ENCODE measurements at places on chromosomes 1 and 21. TPM values are rescaled to one million over a fixed set of nuclear protein-coding genes. Genes with fewer than 3 reads are reported as not detected.

Gene HPDL
- not detected for total RNA-seq

Gene RAD54L
- 1.4 TPM for total RNA-seq

Gene SNX7
- total RNA-seq = 12.6 TPM

- DNase-seq = no peak
Observed at GRCh38 chr1:180845352-180845751, 67.3 kb upstream of the KIAA1614 start.

DNA sequence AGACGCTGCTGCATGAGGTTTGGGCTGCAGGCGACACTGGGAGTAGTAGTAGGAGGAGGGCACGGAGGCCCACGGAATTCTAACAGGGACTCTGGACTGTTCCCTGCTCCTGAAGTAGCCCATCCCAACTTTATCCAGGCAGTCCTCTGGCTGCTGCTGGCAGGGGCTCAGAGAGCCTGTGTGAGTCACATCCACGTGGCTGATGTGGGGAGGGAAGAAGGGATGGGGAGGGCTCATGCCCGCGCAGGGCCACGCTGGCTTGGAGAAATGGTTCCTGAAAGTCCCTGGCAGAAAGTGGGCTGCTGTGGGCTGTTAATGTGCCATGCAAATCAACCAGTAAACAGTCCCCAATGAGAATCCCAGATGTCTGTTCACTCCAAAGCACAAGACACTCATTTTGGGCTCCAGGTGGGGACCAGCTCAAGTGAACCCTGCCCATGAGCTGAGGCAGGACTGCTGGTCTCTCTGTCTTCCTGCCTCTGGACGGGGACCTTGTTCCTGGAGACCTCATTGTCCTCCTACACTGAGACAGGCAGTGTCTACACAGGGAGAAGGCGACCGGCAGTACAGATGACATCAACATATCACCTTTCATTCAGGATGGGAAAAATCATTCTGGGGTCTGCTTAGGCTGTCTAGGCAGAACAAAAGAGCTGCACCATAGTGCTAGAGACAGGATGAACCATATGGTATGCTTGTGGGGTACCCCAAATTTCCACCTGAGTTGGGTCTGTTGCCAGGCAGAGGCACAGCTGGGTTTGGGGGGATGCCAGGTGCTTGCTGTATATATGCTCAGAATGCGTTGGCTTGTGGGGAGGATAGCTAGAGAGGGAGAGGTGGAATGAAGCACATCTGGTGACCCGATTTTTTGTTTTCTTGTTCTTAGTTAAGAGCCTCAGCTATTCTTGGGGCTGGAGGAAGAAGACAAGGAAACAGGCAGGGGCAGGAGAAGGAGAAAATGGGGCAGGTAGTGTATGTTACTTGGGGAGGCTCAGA, 57.9 kb upstream of the FMOD start:
- peak; percentile 81 for DNase-seq

DNA sequence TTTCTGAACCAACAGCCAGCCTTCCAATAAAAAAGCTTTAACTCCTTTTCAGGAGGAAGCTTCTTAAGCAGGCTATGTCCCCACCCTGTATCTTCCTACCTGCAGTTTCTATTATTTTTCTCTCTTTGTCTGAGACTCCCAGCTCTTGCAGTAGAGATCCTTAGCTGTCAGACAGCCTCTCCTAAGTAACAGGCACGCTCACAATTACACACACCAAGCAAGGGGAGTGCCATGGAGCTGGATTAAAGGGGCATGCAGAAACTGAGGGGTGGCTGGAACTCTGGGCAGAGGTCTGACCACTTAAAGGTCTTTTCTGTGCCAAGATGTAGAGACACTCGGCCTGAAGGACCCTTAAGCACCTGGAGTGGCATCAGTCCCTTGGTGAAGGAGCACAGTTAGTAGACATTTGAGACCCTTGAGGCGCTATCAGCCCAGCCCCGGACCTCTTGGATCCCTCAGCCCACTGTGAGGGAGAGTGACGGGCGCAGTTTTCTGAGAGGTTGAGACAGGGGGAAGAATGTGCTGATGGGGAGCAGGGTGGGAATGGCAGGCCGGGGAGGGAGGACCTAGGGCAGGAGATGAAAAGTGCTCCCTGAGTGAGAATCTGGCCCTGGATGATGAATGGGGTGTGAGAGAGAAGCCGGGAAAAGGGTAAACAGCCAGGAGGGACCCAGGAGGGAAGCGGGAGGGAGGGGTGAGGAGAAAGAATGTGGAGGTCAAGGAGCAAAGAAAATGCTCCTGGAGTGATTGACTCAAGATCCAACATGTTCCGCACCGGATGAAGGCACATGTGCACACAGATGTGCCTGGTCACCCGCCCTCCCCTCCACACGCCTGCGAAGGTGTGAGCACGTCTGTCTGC, 13.3 kb downstream of the PLXNA2 start:
- no peak for DNase-seq

Gene CCDC27
- not detected for total RNA-seq

Gene SLC26A9
- total RNA-seq = 0.37 TPM

- no peak for DNase-seq
Observed at GRCh38 chr1:19460535-19461219, 24.7 kb downstream of the CAPZB start.

GRCh38 chr21:32185103-32185502, 93.7 kb downstream of the MIS18A start:
- no peak for DNase-seq

DNA sequence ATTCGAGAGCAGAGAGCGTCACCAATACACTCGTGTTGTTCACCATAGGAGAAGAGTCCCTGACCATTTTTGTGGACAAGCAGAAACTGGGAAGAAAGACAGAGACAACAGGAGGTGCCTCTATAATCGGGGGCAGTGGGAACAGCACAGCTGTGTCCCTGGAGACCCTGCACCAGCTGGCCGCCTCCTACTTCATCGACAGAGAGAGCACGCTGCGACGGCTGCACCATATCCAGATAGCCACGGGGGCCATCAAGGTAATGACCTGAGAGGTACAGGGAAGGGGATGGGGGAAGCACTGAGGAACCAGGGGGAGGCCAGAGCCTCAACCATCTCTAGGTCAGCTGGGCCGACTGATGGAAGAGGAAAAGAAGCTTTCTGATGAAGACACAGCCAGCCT, 86.4 kb downstream of the BRINP2 start:
- no peak for DNase-seq

- no peak for DNase-seq
Observed at GRCh38 chr1:100396651-100397050, 44.3 kb downstream of the CDC14A start.

DNA sequence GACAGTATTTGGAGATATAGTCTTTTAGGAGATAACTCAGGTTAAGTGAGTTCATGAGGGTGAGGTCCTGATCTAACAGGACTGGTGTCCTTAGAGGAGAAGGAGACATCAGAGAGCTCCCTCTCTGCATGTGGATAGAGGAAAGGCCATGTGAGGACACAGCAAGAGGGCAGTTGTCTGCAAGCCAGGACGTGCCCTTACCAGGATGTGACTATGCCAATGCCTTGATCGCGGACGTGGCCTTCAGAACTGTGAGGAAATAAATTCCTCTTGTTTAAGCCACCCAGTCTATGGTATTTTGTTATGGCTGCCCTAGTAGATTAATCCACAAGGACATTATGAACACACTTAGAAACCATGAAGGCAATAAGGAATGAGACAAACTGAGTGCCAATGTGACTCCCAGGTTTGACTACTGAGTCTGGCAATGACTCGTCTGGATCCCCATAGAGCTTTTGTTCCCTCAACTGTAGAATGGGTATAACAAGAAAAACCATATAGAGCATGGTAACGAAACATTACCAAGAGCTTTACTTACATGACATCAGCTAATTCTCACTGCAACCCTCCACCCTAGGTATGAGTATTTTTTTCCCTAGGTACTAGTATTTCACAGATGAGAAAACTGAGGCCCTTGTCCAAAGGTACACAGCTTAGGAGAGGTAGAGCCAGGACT, 6.5 kb downstream of the URB1 start:
- DNase-seq = no peak

GRCh38 chr1:201461645-201462441, 7.1 kb downstream of the PHLDA3 start:
- no peak for DNase-seq

DNA sequence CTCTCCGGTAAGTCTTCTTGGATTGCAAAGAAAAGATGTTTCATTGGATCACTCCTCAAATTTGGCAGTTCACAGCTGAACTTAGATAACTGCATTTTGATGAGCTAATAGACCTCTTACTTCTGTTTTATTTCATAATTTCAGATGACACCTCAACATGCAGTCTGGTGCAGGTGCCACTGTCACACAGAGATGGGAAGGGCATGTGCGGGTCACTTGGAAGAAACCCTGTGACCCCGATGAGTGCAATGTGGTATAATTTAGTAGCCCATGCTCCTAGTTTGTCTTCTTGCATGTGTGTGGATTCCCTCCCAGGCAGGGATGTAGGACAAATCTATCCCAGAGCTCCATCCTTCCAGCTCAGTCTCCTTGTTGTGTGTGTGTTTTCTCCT, 481 bp upstream of the SLAMF1 start:
- no peak for DNase-seq

DNA sequence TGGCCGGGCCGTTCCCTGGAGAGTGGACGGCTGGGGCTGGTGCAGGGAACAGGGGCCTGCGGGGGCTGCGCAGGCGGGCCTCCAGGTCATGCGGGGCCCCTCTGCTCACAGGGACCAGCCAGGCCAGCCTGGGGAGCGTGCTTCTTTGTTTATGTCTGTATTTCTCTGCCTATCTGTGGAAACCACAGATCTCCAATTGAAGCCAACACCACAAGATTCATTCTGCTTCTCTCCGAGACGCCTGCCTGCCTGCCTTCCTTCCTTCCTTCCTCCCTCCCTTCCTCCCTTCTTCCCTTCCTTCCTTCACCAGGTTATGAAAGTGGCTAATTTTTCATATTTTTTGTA, 39.9 kb upstream of the HMGN1 start:
- DNase-seq = no peak

DNA sequence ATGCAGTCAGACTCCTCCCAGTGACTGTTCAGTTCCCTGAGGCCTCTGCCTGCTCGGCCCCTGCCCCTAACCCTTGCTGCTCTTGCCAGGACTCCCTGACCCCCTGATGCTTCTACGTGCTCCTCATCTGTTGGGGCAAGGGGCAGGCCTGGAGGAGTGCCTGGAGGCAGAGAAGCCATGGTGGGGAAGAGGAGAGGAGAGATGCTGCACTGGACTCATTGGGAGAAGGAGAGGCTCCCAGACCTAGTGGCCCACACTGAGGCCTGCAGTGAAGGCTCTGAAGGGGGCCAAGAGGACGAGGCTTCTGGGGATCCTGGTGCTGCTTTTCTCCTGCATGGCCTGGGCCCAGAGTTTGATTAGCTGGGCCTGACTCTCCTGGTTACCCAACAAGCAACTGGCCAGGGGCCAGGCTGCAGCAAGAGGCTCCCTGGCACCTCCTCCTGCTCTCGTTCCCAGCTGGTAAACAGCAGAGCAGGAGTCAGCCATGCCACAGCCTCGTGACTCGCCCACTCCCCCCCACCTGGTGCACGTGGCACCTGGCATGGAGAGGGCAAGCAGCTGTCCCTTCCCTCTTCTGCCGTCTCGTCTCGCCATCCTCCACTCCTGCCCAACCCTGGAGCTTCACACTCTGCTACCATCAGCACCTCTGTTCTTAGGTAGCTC, 847 bp upstream of the RORC start:
- peak; percentile 42 for DNase-seq

GRCh38 chr1:149993764-149994163, 16.8 kb downstream of the OTUD7B start:
- no peak for DNase-seq

- no peak for DNase-seq
Observed at GRCh38 chr1:182643699-182644098, 39.5 kb upstream of the RGS16 start.

Gene STYXL2
- 0.12 TPM for total RNA-seq

Gene DLGAP3
- total RNA-seq = 0.32 TPM

Gene PTPRC
- total RNA-seq = 36.5 TPM

Gene FMO5
- 2.5 TPM for total RNA-seq

DNA sequence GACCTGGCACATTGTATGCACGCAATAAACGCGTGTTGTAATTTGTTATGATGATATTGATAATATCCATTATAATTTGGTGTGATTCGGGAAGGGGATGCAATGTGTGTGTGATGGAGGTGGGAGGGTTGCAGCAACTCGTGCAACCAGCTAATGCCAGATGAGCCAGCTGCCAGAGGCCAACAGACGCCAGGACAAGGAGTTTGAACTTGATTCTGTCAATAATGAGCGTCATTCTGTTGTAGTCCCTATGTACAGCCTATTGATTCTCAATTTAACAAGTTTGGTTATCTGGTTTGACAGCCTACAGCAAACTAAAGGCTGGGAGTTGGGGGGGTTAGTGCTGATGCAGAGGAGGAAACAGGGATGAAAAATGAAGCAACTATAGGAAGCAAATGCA, 35.5 kb downstream of the TIAM1 start:
- no peak for DNase-seq

- no peak for DNase-seq
Observed at GRCh38 chr1:162982364-162982763, 86.8 kb upstream of the RGS4 start.

Gene ECM1
- total RNA-seq = 18.9 TPM

GRCh38 chr1:162943622-162944021, 82.6 kb upstream of the CCDC190 start:
- DNase-seq = no peak

- no peak for DNase-seq
Observed at GRCh38 chr21:14566894-14567293, 20.8 kb upstream of the SAMSN1 start.

Gene RNF2
- total RNA-seq = 27.6 TPM
